ENCODE measurements at places on chromosomes 16 and 17. TPM values are rescaled to one million over a fixed set of nuclear protein-coding genes. Genes with fewer than 3 reads are reported as not detected.

DNA sequence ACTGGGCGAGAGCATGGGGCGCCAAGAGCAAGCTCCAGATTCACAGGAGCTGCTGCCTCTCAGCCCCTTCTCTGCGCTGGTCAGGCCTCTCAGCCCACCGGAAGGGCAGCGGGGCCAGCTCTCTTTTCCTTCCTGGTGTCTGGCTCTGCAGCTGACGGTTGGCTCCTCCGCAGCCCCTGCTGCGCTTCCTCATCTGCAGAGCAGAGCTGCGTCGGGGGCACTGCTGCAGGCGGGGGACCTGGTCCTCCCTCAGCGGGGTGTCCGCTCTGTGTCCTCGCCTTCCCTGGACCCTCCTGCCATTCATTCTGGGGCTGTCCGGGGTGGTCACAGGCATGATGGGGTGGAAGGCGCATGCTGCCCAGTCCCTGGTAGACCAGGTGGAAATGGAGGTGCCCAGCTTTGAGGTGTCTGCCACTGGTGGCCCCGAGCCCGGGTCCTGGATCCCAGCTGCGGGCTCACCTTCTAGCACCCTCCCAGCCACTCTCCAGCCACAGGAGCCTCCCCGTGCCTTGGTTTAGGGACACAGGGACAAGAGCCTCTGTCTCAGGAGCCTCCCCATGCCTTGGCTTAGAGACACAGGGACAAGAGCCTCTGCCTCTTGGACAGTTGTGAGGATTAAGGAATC, 84.8 kb downstream of the IRF8 start:
- DNase-seq = no peak

The DPEP3 gene
- not detected for total RNA-seq

The ITGB3 gene
- total RNA-seq = 7.4 TPM

DNA sequence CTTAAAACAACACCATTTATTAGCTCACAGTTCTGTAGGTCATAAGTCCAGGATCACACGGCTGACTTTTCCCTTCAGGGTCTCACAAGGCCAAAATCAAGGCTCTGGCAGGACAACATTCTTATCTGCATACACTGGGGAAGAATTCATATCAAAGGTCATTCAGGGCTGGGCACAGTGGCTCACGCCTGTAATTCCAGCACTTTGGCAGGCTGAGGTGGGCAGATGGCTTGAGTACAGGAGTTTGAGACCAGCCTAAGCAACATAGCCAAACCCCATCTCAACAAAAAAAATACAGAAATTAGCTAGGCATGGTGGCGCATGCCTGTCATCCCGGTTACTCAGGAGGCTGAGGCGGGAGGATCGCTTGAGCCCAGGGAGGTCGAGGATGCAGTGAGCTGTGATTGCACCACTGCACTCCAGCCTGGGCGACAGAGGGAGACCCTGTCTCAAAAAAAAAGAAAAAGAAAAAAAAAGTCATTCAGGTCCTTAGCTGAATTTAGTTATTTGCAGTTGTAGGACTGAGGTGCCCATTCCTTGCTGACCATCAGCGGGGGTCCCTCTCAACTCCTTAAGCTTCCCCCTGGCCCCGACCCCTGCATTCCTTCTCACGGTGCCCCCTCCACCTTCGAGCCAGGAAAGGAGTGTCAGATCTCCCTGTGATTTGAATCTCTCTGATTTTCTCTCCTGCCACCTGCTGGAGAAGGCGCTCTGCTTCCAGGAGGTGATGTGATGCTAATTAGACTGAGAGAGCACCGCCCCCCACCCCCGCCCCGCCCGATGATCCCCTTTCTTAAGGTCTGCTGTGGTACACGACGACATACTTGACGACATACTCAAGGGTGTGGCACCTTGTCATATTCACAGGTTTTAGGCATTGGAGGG, 91.8 kb upstream of the CLEC18A start:
- no peak for DNase-seq

DNA sequence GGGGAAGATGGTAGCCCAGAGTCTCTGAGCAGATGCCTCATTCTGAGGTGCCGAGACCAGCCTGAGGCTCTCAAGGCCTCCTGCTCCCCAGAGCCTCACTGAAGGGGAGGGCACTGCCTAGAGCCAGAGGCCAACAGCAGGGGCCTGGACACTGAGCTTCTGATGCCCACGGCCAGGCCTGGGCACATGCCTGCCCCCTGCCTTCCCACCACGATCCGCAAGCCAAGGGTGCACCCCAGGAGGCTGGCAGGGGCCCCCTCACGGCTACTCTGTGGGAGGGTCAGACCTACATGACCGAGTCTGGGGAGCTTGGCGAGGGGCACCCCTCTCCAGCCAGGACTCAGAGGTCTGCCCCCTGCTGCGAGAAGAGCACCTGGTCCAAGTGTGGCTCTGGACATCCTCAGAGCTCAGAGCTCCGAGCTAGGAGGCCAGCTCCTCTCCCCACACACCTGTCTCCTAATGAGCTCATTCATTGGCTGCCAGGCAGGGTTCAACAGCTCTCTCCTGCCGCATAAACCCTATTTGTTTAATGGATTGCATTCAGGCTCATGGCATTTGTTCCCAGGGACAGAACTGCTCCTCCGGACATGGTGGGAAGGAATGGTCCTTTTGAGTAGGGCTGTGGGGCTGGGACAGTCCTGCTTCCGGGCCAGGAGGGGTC, 13.9 kb downstream of the OTOP3 start:
- DNase-seq = no peak

The PAQR4 gene
- 4.8 TPM for total RNA-seq

The EPX gene
- total RNA-seq = not detected

All from uterus (tissue), 4 donors.